ENCODE measurements at places on chromosomes 5 and 9.

- no peak for DNase-seq
Observed at GRCh38 chr5:63959177-63959982, 2.9 kb downstream of the HTR1A start.

- DNase-seq: no peak
Observed at GRCh38 chr5:135395451-135395850, 3.6 kb downstream of the MACROH2A1 start.

- DNase-seq: no peak
Observed at GRCh38 chr5:67809589-67809988, 406.0 kb upstream of the PIK3R1 start.

- DNase-seq: no peak
Observed at GRCh38 chr9:130696996-130697395, 3.4 kb downstream of the EXOSC2 start.

DNA sequence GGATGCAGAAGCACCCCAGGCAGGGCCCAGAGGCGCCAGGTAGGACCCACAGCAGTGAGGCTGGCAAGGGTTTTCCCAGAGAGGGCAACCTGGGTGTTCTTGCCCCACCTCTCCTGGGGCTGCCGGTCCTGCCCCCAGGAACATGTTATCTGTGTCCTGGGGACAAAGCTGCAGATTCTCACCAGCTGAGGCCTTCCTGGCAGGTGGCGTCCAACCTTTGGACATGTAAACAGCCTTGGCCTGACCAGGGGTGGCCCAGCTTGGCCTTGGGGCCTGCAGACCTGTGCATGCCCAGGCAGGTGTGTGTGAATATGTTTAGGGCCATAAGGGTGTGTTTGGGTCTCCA lies 101.8 kb upstream of the LARP1 start:
- DNase-seq: no peak

DNA sequence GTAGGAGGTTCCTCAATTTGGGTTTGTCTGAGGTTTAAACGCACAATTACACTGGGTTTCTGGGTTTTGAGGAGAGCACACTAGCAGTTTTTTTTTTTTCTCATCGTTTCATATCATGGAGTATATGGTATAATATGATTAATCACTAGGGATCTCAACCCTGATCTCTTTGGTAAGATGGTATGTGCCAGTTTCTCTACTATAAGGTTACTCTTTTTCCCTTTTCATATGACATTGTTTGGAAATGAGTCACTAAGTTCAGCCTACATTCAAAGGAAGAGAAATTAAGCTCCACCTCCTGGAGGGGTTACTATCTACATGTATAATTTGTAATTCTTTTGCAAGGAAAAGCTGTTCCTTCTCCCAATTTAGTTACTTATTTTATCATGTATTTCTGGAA lies 35.2 kb downstream of the MTRR start:
- peak; percentile 29 for DNase-seq

- no peak for DNase-seq
Observed at GRCh38 chr5:72854419-72854818, 38.0 kb downstream of the TNPO1 start.

GRCh38 chr9:88312517-88313103 lies 75.6 kb upstream of the SPIN1 start:
- DNase-seq: no peak

- DNase-seq: no peak
Observed at GRCh38 chr5:90934091-90934719, 375.6 kb downstream of the ADGRV1 start.

DNA sequence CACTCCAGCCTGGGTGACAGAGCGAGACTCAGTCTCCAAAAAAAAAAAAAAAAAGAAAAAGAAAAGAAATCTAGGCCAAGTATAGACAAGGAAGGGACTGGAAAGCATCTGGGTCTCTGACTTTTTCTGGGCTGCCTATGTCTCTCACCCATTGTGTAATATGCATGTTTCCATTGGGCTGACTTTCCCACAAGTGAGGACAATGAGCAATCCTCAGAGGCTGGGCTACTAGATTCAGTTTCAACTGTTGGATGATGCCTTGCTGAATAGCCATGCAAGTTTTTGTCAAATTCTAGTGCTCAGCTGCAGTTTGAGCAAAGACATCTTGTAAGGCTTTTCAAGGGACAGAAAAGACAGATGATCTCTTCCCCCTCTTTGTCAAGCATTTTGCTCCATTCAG lies 82.1 kb downstream of the PHAX start:
- DNase-seq: no peak

- no peak for DNase-seq
Observed at GRCh38 chr5:1800472-1801221, 560 bp upstream of the NDUFS6 start.

DNA sequence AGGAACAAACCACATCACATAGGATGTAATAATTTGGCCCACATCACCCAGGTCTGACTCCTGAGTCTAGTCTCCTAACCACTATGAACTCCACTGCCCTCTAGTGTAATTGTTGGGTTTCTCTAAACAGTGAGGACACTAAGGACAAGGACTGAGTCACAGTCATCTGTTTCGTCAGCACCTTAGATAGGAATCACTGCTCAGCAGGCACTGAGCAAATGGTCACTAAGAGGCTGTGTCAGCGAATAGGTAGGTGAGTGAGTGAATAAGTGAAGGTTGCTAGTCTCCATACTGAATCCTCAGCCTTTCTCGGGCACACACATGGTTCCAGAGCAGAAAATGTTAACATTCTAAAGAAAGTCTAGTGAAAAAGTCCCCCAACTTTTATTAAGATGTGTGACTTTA lies 278.6 kb downstream of the SPOCK1 start:
- peak; percentile 70 for DNase-seq

GRCh38 chr5:16807547-16807864 lies 128.6 kb downstream of the MYO10 start:
- no peak for DNase-seq

GRCh38 chr5:91332267-91333045 lies 50.7 kb downstream of the ARRDC3 start:
- no peak for DNase-seq

- no peak for DNase-seq
Observed at GRCh38 chr5:107578051-107578635, 92.6 kb downstream of the EFNA5 start.

- no peak for DNase-seq
Observed at GRCh38 chr9:113899205-113899604, 23.1 kb downstream of the ZNF618 start.

DNA sequence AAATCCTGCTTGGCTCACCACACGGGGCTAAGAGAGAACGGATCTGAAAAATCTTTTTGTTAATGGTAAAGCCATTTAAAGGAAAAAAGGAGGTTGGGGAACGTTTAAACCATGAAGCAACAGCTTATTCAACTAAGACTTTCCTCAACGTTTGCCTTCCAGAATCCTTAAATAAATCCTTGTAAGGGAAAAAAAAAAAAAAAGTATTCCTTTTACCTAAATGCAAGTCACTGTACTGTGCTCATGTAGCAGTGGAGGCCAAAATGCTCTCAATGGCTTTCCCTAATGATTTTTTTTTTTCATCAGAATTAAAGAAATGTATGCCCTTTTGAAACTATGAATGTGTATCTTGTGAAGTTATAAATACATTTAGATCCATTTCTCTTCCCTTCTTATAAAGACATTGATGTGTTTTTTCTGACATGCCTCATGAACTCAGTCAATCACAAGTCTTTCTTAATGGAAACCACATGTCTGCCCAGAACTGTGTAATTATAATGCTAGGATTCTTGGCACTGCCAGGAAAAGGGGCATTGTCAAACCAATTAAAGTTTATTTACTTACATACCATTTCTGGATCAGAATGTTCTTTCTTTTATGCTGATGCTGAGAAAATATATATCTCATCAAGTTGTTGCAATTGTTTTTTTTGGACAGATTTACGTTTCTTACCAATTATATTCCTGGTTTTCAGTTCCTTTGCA lies 107.5 kb downstream of the EBF1 start:
- no peak for DNase-seq

DNA sequence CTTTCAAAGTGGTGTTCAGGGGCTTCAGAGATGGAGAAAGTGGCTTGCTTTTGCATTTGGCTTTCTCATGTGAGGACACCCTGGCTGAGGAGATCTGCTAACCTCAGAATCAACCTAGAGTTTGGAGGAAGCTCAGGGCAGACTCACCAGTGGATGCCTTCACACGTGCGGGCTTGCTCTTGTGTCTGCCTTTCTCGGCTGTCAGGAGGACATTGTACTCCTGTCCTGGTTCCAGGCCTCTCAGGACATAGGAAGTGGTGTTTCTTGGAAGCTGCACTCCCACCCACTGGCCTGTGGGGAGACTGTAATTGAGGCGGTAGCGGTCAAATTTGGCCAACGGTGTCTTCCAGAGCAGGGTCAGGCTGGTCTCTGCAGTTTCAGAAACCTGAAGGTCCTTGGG lies 44.5 kb downstream of the TNC start:
- DNase-seq: no peak

- peak; percentile 60 for DNase-seq
Observed at GRCh38 chr5:40428126-40428525, 251.6 kb upstream of the PTGER4 start.

GRCh38 chr9:89395931-89396710 lies 77.8 kb downstream of the SECISBP2 start:
- no peak for DNase-seq

- DNase-seq: no peak
Observed at GRCh38 chr5:167271081-167271480, 1020.4 kb upstream of the WWC1 start.

- peak; percentile 16 for DNase-seq
Observed at GRCh38 chr5:130720355-130720754, 444.7 kb downstream of the HINT1 start.

DNA sequence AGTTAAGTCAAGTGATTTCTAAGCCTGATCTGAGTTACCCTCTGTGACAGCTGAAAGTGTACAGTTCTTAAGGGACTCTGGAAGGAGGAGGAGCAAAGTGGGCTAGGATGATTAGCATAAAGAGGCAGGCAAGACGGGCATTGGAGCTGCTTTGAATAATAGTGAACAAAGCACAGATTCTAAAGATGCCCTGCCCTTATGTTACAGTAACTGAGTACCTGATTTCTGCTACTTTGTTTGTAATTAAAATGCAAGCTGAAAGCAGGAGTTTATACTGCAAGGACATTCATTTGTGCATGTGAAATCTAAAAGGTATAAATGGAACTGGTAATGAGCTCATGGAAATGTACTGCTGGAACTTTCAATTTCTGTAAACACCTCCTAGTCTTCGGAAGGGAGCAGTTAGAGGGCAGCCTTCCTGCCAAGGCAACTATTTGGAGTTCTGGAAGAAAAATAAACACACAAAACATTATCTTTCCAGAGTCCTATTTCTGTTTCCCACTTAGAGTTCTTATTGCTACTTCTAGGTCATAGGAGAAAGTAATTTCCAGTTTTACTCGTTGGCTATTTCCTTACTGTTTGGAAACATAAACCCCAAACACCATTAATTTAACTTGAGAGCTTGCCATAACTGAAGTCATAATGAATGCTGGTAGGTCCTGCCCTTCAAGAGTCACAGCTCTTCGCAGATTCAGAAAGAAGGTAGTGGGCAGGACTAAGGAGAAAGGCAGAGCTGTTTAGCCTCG lies at the start of gene RANBP3L:
RANBP3L (minus strand) TSS at position 45 of the 746 bp plus-strand sequence. CDS start 486 bp downstream, outside the sequence.
- no peak for DNase-seq

DNA sequence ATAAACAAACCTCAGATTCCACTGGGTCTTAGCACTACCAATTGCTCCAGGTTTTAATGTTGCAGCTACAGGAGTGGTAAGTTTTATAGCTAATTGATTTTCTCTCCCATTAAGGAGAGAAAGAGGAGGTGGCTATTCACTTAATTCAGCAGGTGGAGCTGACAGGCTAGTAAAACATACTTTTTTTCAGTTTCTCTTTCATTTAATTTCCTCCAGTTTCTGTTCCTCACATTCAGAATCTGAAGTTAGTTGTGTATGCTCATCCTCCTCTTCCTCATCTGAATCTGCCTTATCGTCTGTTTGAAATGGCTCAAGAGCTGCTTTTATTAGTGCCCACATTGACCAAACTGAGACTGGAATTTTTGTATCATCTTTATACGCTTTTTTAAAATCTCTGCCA lies 98.0 kb downstream of the PLPPR1 start:
- no peak for DNase-seq

GRCh38 chr5:74457876-74458275 lies 182.7 kb downstream of the ENC1 start:
- DNase-seq: no peak

DNA sequence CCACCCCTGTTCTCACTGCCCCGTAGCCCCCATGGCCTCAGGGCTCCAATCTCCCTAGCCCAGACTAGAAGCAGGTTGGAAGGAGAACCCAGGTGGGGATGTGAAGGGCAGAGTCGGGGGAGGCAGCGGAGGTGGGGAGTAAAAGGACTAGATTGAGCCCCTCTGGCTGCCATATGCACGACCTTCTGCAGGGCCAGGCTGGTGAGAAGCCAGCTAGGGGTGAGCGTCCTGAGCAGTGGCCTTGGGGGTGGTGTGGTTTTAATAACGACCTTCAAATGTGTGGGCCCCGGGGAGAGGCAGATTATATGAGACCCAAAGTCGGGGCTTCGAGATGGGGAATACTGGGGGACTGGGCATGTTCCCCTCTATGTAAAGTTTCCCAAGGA lies 139.5 kb downstream of the C9orf50 start:
- DNase-seq: no peak

DNA sequence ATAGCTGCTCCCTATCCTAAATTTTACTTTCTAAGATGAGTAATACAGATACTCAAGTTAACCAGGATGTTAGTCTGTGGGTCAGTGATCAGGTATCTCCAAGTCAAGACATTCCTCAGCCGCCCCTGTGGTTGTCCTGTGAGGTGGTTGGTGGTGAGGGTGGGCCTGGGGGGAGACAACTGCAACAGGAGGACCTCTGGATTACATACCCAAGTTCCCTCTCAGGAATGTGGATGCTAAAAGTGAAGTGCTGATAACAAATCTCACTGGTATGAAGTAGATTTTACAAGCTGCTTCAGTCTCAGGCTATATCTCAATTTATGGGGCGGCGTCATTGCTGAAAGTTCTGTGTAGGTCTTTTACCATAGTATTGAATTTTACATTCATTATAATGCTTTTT lies 38.3 kb downstream of the SLC1A3 start:
- DNase-seq: no peak

DNA sequence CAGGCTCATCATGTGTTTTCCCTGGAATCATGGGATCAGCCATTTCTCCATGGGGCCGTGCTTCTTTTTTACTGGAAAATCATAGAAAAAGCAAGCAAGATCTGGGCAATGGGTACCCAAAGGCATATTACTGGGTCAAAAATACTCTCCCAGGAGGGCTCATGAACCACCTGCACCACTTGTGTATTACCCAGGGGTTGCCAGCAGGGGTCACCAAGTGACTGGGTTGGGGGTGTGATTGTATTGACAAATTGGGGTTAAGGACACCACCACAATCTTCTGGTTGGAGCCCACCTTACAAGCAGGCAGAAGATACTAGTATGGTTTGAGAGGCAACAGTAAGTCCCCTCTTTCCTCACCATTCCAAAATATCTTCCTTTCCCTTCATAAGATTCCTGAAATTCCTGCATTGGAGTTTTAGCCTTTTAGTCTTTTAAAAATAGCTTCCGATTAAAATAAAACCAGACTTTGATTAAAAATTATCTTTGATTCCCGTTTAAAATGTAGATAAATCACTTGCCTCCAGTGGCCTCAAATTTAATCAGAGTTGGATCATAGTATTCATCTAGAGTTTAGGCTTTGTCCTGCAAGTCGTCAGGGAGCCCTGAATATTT lies 603.3 kb downstream of the KIF4B start:
- DNase-seq: peak; percentile 72

Data from GM03348 (cell line).